Amniotic epithelial cell (primary cell): ENCODE measurements at places on chromosomes 5 and 9.

GRCh38 chr5:125198270-125198974 is 452.0 kb upstream of the ZNF608 start:
- DNase-seq: peak; percentile 61

DNA sequence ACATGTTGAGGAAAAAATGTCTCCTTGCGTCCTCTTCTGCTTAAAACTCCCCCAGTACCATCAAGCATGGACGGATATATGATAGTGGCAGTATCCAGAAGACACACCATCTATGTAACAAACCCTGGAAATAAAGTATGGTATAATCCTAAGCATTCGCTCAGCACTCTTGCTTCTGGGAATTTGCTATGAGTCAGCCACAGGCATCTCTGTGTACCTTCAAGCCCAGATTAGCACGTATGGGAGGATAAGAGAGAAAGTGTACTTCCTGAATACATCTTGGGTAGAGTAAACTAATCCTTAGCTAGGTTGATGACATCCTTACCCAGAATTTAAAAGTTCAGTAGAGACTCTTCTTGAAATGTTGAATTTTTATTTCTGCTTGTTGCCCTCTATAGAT is 71.2 kb downstream of the GHR start:
- DNase-seq: peak; percentile 1

DNA sequence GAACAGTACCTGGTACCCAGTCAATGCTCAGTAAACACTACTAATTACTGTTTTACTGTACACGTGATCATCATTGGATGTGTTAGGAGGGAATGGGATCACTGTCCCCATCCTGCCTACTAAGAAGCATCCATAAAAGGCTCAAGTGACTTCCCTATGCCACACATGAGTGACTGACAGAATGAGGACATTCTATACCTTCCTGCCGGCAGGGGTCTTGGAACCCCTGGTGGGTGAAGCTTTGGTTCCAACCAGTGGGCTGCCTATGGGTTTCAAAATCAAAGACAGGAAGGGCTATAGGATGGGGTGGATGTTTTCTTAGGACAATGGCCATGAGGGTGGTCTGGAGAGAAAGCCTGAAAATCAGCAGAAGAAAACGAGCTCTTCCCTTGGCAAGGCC is 209.6 kb upstream of the PANK3 start:
- no peak for DNase-seq

- no peak for DNase-seq
Observed at GRCh38 chr5:60811105-60811504, 33.0 kb downstream of the ELOVL7 start.

- DNase-seq: peak; percentile 38
Observed at GRCh38 chr9:103649086-103649485, 445.0 kb upstream of the SMC2 start.

GRCh38 chr5:53418826-53419658 is 61.4 kb upstream of the FST start:
- peak; percentile 95 for DNase-seq

DNA sequence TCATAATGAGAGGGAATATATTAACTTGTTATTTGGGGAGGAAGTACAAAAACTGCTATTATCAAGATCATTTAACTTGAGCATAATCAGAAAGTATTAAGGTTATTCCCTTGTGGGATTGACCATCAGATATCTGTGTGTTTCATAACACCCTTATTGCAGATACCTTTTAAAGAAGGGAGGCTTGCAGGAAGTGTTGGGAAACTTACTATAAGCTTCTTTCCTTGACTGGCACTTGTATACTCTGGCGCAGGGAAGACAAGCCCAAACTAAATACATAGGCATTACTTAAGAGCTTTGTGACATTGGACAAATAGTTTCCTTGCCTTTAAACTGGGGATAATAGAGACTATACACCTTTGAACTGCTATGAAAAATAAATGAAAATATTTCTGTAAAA is 50.9 kb downstream of the PIK3R1 start:
- peak; percentile 72 for DNase-seq

DNA sequence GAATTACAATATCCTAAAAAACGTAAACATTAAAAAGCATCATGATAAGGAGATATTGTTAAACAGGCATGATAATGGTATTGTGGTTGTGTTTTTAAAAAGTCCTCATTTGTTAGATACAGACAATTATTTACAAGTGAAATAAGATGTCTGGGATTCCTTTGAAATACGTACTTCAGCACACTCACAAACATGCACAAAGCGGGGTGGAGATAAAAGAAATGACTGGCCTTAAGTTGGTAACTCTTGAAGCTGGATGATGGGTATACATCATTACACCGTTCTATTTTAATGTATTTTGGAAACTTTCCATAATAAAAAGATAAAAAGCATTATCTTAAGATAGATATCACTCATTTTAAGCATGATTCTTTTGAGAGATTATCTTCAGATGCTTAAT is 1.0 kb downstream of the FAM200C start:
- DNase-seq: peak; percentile 69

GRCh38 chr5:124706729-124707361 is 39.6 kb downstream of the ZNF608 start:
- no peak for DNase-seq

GRCh38 chr5:168886157-168886556 is 307.0 kb upstream of the PANK3 start:
- no peak for DNase-seq

DNA sequence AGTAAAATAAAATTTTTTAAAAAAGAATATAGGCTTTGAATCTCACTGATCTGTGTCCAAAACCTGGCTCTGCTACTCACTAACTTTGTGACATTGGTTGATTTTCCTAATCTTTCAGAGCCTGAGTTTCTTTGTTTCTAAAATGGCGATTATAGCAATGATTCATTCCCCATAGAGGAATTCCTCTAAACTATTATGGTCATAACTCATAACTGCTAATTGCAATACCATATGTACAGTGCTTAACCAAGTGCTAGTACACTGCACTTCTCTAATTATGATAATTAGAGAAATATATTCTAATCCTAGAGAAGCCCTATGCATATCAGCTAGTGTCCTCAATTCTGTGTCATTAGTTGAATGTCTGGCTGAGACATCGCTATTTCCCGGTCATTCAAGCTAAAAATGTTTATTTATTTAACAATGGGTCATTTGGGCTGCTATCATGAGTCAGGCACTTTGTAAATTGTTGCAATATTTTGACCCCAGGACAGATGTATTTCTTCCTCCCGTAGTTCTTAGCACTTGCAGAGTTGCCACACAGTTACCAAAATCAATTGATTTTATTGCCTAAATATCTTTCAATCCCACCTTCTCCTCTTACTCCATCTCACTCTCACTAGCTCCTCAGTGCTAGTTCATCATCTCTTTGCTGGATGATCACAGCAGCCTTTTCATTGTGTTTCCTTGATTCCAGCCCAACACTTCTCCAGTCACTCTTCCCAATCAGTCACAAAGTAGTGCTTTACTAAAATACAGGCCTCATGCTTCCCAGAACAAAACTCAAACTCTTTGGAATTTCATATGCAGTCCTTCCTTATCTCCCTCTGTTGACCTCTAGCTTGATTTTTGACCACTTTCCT is 200.9 kb upstream of the PAPPA start:
- DNase-seq: peak; percentile 59

DNA sequence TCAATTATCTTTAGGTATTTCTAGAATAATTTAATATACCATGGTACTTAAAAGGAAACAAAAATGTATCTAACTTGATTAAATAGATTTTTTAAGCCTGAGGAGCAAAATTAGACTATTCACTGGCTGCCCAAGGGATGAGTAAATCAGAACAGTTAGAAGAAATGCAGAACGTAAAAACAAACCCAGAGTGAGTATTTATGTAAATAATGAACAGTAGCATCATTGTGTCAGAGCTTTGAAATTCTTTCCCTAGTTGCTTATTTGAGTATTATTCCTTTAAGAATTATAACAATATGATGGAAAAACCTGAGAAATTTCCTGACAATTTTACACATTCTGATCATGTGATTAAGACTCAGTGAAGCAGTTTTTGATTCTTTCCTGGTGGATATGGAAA is 200.9 kb downstream of the GDNF start:
- no peak for DNase-seq

DNA sequence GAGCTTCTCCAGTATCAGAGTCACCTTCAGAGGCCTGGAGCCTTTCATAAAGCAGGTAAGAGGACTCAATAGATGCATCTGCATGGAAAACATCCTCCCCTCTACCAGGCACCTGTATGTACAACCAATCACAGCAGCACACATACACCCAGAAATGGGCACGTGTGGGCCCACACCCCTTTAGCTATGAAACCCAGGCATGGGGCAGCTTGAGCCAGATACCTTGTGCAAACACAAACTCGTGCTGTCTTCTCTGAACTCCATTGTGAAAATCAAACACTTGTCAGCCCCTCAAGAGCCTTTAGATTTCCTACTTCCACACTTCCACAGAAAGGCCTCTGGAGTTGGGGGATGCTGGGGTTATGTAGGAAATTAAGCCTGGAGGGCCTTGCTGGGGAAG is 1.1 kb upstream of the CSF2 start:
- DNase-seq: no peak

DNA sequence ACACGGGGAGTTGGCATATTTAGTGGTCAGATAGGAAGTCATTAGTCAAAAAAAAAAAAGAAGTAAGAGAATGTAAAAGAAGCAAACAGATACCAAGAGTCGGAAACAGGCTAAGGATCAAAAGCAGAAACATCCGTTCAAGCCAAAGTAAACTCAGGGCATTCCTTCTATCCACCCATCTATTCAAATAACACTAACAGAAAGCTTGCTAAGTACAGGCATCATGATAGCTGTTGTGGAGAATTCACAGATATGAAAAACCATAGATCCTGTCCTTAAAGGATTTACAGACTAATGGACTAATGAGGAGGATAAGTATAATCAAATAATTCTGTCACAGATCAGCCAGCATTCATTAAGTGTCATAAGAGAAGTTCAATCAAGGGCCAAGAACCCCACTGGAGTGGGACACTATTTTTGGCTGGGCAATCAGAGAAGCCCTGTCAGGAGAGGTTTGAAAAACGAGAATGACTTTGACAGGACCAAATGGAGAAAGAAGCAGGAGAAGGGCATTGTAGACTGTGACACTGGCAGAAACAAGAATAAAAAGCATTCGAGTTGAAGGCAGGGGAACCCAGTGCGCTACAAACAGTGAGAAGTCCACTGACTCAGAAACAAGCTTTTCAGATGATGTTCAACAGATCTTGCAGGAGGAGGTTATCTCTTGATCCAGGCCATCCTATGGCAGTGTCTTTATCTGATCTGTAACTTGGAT is 154.2 kb upstream of the TSLP start:
- peak; percentile 87 for DNase-seq

DNA sequence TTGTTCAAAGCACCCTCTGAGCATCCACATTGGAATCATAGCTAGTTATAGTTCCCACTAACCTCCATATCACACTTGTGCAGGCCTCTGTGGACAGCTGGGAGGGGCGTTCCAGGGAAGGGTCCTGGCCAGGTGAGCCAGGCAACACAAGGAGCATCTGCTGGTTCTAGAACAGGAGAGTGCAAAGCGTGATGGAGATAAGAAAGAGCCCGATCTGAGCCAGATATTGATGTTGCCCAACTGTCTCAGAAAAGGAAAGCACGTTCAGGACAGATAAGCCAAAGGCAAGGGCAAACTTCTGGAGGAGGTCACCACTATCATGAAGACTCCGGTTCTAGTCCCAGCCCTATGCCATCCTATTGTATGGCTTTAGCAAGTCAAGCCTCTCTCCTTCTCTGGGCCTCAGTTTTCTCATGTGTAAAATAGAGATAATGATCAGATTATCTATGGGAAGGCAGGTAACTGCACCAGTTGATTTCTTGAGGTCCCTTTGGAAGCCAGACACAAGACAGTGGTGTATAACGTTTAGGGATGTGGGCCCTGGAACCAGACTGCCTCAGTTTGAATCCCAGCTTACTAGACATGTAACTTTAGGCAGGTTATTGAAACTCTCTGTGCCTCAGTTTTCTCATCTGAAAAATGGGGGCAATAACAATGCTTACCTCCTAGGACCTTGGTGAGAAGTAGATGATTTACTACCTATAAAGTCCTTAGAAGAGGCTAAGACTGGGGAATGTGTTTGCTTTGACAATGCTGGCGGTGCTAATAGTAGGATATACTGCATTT is 19.8 kb downstream of the GABBR2 start:
- DNase-seq: no peak

DNA sequence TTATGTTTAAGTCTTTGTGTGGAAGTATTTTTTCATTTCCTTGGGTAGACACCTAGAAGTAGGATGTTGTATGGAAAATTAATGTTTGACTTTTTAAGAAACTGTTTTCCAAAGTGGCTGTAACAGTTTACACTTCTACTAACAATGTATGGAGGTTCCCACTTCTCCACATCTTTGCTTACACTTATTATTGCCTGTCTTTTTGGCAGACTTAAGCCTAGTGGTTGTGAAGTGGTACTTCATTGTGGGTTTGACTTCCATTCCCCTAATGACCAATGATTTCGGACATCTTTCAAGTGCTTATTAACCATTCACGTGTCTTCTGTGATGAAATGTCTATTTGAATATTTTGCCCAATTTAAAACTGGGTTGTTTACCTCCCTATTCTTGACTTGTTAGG is 91.5 kb upstream of the CDKN2B start:
- DNase-seq: no peak

- peak; percentile 7 for DNase-seq
Observed at GRCh38 chr9:21252721-21253547, 13.1 kb upstream of the IFNA14 start.

- DNase-seq: peak; percentile 63
Observed at GRCh38 chr9:15837079-15837679, 284.3 kb downstream of the CCDC171 start.

GRCh38 chr5:136594416-136594815 is 229.1 kb upstream of the TRPC7 start:
- no peak for DNase-seq

DNA sequence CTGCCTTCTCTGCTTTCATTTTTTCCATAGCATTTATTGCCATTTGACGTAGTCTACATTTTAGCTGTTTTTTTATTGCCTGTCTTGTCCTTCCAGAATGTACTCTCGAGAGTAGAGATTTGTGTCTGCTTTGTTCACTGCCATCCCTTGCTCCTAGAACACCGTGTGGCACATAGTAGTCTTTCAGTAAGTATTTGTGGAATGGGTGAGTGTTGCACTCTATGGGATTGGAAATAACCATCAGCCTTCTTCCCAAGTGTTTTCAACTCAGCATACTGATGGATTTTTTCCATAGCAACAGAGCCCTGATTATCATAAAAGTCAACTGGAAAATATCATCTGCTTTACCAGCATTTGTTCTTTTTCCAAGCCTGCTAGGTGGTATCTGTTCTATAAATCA is 462.6 kb downstream of the ENC1 start:
- DNase-seq: no peak

- DNase-seq: no peak
Observed at GRCh38 chr9:78630966-78631365, 334.0 kb downstream of the PSAT1 start.
